ENCODE measurements at places on chromosomes 3 and 15.

- DNase-seq: no peak
Observed at GRCh38 chr3:48739955-48740823, 23.2 kb upstream of the IP6K2 start.

GRCh38 chr3:190696777-190697501 lies 165.6 kb downstream of the GMNC start:
- DNase-seq: no peak

- DNase-seq: peak; percentile 70
Observed at GRCh38 chr3:124760601-124761000, 30.3 kb downstream of the UMPS start.

DNA sequence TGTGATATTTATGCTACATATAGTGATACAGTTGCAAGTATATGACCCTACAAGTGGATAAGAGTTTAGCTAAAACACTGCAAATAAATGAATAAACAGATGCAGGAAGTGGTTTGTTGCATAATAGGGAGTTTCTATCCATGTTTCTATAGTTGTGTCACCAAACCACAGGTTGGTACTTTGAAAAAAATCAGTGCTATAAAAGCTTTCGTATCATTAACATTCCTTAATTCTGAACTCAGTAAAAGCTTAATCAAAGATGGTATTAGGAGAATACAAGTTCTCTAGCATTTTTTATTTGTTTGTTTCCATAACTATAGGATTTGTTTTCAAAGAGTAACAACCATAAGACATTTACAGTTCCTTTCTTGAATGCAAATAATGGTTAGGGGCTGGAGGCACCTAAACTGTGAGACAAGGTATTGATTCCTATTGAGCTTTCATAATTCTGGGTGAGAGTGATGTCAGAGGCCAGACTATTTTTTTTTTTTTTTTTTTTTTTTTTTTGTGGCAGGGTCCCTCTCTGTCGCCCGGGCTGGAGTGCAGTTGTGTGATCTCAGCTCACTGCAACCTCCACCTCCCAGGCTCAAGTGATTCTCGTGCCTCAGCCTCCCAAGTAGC lies 29.6 kb downstream of the CPOX start:
- DNase-seq: no peak

GRCh38 chr3:31596176-31596575 lies 63.5 kb downstream of the STT3B start:
- no peak for DNase-seq

GRCh38 chr3:114686621-114687020 lies 392.8 kb downstream of the TIGIT start:
- no peak for DNase-seq

- no peak for DNase-seq
Observed at GRCh38 chr3:196694202-196694638, 17.8 kb downstream of the CEP19 start.

GRCh38 chr3:133455960-133456359 lies 56.1 kb downstream of the BFSP2 start:
- no peak for DNase-seq

DNA sequence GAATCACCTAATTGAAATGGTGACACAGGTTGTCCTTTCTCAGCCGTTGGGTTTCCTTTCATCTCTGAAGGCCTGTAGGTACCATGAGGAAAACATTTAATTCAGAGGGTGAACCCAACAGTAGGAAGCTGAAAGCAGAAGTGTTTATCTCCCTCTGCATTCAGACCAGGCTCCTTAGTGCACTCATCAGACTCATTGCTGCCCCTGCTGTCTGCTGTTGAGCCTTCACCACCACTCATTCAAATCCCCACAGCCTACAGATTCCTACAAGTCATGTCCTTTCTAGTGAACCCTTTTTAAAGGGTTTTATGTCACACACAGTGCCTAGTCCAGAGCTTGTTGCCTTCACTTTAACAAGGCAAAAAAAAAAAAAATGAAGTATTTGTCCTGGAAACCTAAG lies 13.4 kb downstream of the WDR48 start:
- no peak for DNase-seq

DNA sequence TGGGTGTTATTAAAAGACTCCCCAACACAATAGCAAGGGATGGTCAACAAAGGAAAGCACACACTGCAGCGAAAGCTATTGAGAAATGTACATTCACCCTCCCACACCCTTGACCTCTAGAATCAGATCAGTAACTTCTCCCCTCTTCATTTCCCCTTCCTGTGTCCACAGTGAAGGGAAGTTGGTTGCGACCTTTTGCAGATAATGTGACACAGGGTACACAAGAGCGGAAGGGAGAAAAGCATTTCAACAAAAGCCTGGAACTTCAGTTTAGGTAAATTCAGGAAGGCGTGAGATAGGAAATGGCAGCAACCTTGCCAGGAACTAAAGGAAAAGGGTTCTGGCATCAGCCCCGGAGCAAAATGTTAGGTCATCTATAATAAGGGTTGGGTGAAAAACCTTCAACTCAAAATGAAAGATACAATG lies 899.8 kb downstream of the MCTP2 start:
- DNase-seq: no peak

GRCh38 chr3:132317229-132317948 lies at the start of gene ACP3:
TSS of gene ACP3 (plus strand) at chr3:132317407. CDS start at chr3:132317457, 50 bp downstream.
- DNase-seq: peak; percentile 84

DNA sequence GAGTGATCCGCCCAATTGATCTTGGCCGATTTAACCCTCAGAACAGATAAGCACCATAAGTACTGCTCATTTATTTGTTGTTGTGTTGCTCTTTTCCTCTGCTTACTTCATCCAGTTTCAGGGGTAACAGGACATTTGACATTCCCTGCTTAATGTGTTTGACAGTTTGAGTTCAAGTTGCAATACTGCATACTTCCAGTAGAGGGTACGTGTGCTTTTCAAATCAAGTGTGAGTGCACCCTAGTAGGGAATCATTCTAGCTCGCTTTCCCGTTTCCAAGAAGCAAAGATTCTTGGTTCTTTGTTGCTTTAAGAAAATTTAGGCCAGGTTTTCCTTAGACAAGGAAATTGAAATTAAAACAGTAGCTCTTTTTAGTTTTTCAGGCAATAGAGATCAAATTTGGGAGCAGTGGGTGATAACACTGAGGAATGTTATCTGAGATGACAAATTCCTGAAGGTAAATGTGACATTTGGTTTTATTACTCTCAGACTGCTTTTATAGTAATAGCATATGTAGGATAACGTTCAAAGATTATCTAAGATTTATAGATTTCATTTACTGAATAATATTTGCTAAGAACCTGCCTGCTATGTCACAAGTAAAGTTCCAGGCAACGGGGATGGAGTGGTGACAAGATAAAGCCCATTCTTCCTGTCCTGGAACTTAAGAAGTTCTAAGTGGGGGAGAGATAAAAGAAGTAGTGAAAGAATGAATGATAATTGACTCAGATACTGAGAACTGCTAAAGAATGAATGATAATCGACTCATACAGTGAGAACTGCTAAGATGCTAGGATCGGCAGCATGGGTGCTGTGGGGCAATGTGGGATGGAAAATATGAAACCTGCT lies 73.3 kb downstream of the SYNPR start:
- peak; percentile 11 for DNase-seq

- DNase-seq: no peak
Observed at GRCh38 chr3:154428286-154429206, 1.4 kb downstream of the GPR149 start.

DNA sequence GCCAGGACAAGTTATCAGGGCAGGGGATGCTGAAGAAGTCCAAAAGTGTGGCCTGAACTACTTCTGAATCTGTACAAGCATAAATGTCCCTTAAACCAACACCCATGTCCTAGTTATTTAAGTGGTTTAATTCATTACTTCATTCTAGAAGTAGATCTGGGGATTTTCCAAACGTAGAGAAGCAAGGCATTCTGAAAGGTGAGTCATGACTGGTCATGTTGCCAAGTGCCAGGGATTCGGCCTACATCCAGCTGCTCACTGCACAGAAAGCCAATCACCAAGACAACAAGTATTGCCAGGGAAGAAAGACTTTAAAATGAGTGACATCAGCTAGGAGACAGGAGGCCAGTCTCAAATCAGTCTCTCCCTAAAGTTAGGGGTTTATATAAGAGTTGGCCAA lies 396.6 kb downstream of the GABRB3 start:
- DNase-seq: no peak

- DNase-seq: no peak
Observed at GRCh38 chr15:49898575-49899283, 220.3 kb downstream of the ATP8B4 start.

DNA sequence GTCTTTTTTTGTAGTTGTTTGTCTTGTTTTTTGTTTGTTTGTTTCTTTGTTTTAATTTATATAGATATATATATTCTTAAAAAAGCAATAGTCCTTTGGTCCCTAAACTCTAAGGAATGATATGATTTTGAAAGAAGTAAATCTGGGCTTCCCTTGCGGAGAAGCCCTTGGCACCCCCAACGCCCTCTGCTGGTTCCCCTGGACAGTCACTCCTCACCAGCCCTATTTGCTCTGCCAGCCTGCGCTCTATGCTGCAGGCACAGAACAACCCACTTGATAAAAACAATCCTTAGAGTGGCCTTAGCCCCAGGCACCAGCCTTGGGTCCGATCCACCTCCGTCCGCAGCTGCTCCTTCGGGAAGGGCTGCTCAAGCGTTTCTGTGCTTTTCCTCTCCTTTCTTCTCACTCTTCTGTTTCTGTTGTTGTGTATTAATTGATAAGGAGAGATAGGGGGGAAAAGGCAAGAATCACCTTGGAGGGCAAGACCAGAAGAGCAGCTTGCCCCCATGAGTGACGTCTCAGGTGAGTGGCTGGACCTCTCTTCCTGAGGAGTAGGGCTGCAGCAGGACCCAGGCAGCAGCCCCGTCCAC lies 13.7 kb upstream of the PARP6 start:
- no peak for DNase-seq

DNA sequence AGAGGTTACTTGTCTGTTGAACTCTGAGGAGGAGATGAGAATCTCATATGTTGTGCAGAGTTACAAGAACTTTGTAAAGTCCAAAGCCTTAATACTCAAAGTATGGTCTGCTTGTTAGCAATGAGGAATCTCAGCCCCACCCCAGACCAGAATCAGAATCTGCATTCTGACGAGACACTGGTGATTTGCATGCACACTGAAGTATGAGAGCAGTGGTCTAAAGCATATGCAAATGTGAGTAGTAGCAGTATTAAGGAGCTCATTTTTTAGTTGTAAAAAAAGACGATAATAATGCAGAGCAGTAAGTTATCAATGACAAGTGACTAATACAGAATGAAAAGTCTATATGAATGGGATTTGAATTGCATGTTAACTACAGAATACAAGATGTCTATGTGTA lies 327.7 kb downstream of the RYR3 start:
- DNase-seq: no peak

DNA sequence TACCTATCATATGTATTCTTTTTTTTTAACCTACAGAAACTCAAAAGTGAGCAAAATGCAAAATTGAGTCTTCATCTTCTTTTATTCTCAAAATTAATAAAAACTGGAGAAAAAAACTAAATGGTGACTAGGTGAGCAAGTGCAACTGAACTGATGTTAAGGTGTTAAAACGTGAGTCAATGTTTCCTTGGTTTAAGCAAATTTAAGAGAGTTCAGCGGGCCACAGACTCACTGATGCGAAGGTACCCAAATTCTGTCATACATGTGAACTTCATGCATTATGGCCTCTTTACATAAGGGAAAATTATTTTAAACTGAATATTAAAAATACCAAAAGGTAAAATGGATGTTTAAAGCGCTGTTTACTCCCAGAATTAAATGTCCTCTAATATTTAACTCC lies 206.6 kb downstream of the FOXP1 start:
- DNase-seq: no peak

DNA sequence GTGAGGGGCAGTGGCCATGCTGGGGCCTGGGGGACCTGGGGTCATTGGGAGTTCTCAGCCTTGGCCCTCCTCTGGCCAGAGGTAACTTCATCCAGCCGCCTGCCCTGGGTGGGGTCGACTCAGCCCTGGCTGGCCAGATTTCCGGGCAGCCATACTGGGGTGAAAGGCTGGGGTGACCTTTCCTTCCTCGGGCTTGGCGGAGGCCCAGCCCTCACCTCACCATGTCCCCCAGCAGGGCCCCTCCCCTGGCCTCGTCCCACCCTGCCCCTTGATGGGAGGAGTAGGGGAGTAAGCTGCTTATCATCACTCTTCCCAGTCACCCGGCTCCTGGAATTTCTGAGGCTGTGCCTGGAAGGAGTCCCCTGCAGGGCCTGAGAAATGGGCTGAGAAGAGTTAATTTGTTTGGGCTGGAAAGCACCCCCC lies 5.4 kb downstream of the SEMA3F start:
- no peak for DNase-seq

DNA sequence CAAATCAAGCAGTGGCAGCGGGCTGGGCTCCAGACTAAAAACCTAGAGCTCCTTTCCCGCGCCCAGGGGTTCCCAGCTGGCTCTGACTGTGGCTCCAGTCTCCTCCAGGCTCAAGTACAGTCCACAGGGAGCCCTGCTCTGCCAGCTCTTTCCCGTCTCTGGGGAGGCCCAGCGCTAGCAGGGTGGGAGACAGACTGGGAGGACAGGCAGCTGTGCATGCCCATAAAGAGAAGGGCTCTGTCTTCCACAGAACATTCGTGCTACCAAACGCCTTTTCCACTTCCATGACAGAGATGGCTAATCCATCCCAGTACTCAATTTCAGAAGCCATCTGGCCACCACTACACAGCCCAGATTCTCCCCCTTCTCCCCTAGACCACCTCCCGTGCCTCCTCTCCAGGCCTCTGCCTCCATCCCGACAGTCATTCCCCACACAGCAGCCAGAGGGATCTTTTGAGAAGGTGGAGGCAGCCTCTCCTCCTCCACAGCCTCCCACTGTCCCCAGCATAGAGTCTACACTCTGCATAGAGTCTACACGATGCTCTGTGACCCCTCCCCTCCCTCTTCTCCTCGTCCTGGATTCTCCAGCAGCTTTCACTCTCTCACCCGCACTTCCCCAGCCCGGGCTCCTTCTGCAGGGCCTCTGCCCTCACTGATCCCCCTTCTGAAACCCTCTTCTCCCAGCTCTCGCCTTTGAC lies 6.8 kb upstream of the DUSP7 start:
- DNase-seq: no peak

DNA sequence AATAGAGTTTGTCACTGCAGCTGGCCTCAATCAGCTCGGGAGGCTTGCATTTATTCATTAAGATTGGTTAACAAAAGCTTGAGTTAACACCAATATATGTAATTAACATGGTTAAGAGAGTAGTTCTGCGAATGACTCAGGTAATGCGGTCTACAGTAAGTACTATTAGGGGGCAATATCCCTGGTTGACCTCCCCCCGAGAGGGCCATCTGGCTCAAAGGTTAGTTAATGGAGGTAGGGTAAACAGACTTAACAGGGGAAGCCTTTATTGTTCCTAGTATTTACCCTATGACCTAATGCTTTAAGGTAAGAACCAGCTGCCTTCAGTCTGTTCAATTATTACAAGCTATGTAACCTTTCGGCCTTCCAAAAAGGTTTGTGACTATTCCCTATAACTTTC lies 403.3 kb upstream of the SGO1 start:
- no peak for DNase-seq

- DNase-seq: no peak
Observed at GRCh38 chr15:67072958-67073357, 7.6 kb downstream of the SMAD3 start.

GRCh38 chr3:162338514-162338913 lies 841.9 kb downstream of the OTOL1 start:
- no peak for DNase-seq

GRCh38 chr15:49678655-49679054 lies 57.8 kb downstream of the DTWD1 start:
- DNase-seq: no peak

Measured in NCI-H2029 treated with DMSO at 0.1 percent for 48 hours (cell line).